ENCODE measurements at places on chromosomes 1 and 21.

DNA sequence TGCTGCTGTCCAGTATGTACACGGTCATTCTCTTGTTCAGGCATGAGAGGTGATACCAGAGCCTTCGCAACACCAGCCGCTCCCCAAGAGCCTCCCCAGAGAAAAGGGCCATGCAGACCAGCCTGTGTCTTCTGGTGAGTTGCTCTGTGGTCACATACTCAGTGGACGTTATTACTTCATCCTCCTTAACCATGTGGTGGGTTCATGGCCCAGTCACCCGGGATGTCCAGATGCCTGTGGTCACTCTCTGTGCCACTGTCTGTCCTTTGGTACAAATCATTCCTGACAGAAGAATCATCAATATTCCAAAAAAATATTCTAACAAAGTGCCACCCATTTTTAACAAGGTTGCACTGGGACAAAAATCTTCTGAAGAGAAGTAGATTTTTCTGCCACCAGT lies 8.8 kb upstream of the ZNF124 start:
- DNase-seq = no peak

DNA sequence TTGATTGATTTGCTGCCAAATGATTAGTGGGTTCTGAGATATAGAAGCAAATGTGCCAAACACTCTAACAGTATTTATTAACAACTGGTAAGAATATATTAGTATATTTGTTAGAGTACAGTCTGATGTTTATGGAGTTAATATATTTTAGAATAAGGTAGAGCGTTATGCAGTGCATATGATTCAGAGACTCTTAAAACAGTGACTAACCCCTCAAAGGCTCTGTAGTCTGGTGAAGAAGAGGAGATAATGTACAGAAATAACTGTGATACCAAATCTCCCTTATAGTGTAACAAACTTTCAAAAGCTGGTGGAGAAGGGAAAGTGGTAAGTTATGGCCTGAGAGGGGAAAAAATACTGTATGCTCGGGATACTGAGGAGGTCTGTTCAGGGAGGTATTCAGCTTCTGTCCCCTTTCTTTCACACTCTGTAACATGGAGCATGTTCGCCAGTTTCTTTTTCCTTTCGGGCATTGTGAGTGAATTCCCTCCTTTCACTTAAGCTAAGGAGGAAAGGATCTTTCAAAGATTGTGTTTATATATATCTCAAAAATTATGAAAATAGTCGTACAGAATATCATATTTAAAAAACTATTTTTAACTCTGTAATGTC lies 121.2 kb downstream of the ADGRL2 start:
- no peak for DNase-seq

- peak; percentile 75 for DNase-seq
These were observed 15.4 kb upstream of the CD2 start for GRCh38 chr1:116738673-116739370.

- DNase-seq = peak; percentile 14
These were observed 850 bp downstream of the SESN2 start for GRCh38 chr1:28259934-28260802.

DNA sequence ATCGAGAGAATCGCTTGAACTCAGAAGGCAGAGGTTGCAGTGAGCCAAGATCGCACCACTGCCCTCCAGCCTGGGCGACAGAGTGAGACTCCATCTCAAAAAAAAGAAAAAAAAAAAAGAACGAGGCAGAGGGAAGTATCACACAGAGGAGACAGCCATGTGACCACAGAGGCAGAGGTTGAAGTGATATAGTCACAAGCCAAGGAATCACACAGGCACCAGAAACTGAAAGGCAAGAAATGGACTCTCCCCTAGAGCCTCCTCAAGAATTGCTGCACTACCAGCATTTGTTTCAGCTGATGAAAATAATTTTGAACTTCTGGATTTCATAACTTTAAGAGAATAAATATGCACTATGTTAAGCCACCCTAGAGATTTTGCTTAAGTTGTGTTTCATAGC lies 459.6 kb downstream of the PTPRC start:
- DNase-seq = no peak

DNA sequence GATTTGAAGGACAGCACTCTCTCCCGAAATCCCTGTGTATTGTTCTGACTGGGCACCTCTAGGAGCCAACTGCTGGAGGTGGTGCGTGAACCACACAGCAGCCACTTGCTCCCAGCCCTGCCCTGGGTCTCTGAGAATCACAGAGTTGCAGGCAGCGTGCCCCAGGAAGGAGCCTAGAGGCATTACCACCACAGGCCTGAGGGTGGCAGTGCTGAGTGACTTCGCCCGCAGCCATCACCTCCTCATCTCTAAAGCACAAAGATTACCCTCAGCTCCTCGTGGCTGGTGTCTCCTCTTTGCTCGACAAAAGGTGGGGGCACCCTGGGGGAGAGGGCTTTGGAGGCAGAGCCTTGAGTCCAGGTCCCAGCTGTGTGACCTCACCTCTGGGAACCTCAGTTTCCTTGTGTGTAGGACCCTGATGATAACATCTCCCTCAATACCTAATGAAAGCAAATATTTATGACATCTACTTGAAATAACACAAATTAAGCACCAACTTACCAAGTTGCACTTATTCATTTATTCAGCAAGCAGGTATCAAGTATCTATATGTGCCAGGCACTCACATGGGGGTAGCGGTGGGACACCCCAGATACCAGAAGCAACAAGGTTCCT lies 86.3 kb downstream of the VWA5B1 start:
- DNase-seq = peak; percentile 34

GRCh38 chr1:181508486-181509165 lies 25.3 kb downstream of the CACNA1E start:
- no peak for DNase-seq

GRCh38 chr1:26078286-26079177 lies 11.1 kb upstream of the TRIM63 start:
- no peak for DNase-seq

DNA sequence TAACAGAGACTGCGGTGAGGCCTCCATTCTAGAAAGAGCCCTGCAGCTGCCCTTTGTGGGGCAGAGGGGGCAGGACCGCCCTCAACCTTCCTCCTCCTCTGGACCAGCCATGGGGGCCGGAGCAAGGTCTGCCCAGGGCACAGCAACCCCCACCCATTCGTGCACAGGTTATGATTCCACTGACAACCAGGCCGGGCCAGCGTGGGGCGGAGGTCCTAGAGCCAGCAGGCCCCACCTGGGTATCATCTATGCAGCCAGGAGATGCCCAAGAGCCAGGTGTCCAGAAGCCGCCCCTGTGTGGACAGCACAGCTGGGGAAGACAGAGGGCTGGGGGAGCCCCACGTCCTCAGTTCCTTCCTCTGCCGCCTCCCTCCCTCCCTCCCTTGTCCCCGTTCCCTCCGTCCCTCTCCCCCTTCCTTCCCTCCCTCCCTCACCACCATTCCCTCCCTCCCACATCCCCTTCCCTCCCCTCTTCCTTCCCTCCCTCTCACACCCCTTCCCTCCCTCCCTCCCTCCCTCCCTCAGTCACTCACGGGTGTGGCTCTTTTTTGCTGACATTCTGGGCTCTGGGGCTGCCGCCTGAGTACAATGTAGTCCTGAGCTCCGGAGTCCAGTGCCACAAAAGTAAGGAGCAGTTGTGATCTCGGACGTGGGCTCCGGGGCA lies 12.3 kb downstream of the RNF223 start:
- DNase-seq = no peak

- no peak for DNase-seq
These were observed 86.5 kb downstream of the MAN1C1 start for GRCh38 chr1:25703041-25703440.

DNA sequence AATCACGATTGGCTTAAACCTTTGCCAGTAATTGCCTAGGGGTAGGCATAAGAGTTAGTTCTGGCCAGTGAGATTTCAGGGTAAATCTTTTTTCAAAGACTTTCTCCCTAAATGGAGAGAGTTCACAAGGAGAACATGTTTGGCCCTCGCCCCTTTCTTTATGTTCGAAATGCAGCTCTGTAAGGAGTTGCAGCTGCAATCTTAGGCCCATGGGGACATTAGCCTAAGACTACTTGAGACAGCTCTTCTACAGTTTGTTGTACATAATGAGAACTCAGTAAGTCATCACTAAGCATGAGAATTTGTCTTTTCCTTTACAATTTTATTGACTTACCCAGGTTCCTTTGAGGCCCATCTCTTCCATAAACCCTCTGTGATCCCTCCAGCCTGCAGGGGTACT lies 40.4 kb upstream of the GADD45A start:
- DNase-seq = no peak

DNA sequence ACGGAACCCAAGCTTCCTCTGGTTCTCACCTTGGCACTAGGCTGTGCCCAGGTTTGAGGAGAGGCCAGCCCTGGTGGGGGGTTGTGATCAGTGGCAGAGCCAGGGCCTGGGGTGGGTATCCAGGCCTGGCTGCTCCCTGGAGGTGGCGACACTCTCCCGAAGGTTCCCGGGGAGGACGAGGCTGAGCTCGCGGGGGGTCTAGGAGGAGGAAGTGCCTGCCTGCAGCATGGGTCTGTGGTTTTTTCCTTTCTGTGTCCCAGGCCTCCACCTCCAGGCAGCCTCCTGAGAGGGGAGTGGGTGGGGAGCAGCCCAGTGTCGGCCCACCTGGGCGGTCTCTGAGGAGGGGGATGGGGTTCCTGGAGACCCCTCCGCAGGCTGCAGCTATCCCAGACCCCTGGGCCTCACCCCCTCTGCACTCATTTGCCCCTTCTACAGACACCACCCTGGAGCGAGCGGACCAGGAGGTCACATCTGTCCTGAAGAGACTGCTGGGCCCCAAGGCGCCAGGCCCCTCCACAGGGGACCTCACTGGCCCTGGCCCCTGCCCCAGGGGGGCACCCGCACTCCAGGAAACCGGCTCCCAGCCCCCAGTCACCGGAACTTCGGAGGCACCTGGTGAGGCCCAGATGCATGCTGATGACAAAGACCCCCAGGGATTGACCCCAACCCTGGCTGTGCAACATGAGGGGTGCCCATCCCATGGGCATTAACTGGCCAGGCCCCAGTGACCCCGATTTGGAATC lies 44.3 kb downstream of the TRIM11 start:
- DNase-seq = no peak

DNA sequence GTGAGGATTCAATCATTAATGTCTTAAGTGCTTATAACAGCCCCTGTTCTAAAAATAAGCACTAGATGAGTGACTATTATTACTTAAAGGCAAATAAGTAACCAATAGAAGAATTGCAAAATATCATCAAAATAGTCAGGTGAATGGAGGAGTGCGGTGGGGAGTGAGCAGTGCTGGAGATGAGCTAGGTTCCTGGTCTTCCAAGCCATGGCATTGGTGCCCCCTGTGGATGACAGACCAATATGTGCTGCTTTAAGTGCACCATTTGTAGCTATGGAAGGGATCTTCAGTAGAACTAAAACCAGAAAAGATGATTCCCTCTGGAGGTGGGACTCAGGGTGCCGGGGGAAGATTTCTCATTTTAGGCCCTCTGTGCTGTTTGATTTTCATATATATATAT lies 46.1 kb upstream of the SLC30A1 start:
- peak; percentile 59 for DNase-seq

- no peak for DNase-seq
These were observed 164.6 kb downstream of the ACTL8 start for GRCh38 chr1:17919525-17920439.

DNA sequence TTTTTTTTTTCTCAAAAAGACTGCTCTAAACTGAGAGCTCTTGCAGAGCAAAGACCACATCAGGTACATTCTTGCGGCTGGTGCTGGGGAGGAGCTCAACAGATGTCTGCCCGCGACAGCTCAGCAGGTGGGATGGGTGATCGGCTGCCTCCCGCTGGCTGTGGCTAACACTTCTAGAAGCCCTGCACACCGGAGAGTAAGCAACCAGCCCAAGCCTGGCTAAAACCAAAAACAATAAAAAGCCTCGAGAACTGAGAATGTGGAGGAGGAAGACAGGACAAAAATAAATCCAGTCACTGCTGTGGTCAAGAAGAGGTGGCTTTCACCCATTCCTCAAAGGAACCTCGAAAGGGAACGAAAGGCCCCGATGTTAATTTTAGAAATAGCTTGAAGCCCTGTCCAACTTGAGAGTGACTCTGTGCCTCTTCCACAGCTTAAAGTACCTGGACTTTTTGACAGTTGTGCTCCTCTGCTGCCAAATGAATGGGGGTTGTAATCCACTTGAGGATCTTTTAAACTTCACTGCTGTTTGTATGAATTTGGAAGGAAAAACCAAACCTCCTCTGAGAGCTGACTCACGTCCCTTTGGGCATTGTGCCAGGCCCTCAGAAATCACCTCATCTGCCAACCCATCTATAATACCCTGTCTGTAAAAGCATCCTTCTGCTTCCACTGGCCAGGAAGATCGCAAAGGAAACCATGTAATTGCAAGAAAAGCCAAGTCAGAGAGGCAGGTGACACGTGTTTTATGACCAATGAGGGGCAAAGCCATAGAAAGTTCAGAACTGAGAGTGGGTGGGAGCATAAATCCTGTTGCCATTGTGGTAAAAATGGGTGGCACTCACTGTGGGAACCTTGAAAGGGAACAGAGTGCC lies 78.6 kb downstream of the KCNN3 start:
- DNase-seq = peak; percentile 86

DNA sequence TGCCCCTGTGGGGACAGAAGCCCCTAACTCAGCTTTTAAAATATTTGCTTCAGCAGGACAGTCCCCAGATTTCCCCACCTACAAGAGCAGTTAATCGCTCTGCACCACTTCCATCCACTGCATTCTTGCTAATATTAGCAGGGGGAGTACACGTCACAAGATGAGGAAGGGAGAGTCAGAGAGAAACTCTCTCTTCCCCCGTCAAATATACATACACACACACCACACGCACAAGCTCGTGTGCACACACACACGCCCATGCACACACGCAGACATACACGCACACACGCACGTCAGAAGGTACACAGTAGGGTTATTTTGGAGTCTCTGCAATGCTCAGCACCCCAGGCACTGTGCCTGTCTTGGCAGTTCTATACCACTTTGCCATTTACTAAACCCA lies 2.1 kb downstream of the CLCA1 start:
- DNase-seq = no peak

DNA sequence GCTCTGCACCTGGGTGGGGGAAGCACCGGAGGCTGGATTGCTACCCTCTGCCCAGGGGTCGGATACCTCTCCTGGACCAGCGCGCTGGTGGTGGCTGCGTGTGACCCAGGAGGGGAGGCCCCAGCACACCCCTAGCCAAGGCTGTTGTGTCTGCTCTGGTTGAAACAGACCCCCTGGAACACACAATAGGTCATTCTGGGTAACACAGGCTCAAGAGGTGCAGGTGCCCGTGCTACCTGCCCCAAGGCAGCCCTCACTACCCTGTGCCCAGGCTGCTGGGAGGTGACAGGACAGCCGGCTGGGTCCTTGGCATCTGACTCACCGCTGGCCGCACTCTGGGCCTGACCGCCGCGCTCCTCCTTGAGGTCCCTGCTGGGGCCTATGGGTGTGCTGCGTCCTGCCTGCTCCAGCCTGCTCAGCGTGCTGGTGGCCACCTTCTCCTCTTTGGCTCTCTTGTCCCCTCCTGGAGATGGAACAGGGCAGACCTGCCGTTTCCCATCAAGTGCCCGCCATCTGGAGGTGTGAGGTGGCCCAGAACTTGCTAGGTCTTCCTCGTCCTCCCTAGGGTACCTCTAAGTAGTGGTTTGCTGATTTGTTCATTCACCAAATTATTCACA lies 30.0 kb downstream of the ZBTB17 start:
- DNase-seq = no peak

Data from CD4-positive, alpha-beta T cell treated with Interleukin-1 beta for 1 hour (primary cell).